Central memory CD4-positive, alpha-beta T cell (primary cell): ENCODE measurements at places on chromosomes 7 and 10.

- DNase-seq, result no peak
Observed at GRCh38 chr10:131689016-131689415, 211.8 kb upstream of the PPP2R2D start.

GRCh38 chr10:59864141-59864962 lies 42.0 kb downstream of the CCDC6 start:
- DNase-seq, result no peak

- DNase-seq, result no peak
Observed at GRCh38 chr10:103442031-103442461, 10.1 kb downstream of the CALHM2 start.

- DNase-seq, result no peak
Observed at GRCh38 chr7:123372368-123372767, 162.0 kb downstream of the IQUB start.

- DNase-seq, result no peak
Observed at GRCh38 chr10:16965740-16966447, 148.7 kb upstream of the RSU1 start.

DNA sequence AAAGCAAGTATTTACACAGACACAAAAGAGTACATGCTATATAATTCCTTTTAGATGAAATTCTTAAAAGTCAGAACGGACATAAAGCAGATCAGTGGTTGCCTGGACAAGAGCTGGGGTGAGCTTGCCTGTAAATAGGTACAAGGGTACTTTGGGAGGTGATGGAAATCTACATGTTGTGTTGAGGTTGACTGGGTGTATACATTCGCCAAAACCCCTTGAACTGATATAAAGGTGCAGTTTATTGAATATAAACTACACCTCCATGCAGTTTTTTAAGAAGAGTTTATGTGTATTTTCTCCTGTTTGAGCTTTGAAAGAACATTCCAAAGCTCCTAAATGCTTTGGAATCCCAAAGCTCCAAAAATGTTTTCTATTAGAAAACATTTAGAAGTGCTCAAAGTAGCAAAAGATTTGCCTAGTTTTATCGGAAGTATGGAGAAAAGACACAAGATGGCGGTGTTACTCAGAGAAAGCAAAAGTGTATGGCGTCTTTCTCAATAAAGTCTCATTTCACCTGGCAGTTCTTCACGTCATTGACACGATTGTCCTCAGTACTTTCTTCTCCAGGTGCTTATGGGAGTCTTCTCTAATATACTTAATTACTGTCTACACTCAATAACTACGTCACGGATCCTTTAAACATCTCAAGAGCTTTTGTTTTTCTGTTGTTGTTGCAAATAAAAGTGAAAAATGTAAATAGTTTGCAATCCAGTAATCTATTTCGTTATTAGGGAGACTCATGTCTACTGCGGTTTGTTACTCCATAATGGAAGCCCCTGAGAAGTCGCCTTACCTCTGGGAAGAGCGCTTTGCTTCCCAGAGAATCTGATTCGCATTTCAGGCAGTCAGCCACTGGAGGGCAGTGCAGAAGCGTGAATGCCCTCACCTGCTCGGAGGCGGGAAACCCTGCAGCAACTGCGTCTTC lies 14.7 kb upstream of the SEC61G start:
- peak; percentile 45 for DNase-seq

DNA sequence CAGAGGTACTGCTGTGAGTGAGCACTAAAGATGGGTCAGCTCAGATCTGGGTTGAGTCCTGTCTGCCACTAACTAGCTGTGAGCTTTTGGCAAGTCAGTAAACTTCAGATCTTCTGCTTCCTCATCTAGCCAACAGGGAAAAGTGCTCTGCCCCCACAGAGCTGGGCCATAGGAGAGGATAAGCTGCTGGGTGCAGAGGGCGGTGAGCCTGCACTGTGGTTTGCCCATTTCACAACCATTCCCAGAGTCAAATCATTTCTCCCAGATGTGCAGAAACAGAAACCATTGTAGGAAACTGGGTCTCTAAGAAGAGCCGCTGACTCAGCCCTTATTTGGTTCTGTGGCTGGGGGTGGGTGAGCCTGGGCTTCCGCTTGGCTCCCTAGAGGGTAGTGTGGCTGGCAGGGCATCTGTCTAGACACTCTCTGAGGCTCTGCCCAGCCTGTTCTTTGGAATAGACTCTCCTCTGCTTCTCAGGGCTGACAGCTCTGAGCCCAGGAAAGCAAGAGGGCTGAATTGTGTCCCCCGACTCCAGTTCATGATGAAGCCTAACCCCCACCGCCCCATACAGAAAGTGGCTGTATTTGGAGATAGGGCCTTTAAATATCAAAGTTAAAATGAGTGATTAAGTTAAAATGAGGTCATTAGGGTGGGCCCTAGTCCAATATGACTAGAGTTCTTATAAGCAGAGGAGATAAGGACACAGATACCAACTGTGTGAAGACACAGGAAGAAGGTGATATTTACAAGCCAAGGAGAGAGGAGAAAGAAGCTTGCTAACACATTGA lies 29.5 kb upstream of the ARHGAP22 start:
- DNase-seq, result no peak

- DNase-seq, result no peak
Observed at GRCh38 chr7:76220185-76221057, 18.7 kb downstream of the SRRM3 start.

DNA sequence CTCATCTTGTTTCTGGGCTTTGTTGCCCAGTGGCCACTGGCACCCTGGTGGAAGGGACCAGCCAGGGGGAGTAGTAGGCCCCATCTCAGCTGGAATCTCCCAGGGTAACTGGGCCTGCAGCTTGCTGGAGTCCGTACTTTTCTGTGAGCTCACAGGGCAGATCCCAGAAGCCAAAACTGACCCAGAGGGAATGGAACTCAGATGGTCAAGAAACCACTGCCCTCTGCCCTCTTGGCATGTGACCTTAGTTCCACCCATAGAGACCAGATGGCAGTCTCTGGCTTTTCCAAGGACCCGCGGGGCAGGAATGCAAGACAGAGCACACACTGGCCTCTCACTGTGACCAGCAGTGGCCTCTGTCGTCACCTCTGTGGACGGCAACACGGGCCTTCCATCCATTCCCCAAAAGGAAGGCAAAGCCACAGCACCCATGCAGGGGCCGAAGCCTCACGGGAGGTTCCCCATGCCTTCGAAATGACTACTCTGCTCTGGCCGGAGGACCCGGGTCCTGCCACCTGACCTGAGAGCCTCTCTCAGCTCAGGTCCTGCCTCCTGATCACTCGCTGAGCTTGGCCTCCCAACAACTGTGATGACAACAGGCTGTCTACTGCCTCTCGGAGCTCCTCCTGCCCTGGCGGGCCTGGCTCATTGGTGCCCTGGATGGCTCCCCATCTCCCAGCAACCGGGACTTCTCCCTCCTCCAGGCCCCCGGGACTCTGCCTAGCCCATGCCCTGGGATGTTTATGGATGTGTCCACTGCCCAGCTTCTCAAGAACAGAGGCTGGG lies 29.9 kb downstream of the MYL10 start:
- no peak for DNase-seq

DNA sequence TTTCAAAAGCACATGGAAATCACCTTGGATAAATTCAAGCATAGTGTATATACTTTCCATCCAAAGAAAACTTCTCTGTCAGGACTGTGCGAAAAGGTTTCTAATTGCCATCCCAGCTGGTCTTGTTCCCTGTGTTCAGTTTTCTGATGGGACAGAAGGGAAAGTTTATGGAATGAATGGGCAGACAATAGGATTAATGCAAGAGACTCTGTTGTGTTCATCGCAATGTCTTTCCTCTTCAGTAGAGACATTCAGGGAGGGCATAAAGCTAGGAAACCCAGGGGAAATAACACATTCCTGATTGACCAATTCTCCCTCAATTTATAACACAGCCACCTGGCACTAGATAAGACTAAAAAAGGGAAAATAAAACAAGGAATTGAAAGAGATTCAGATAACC lies 78.9 kb downstream of the CACNA2D1 start:
- DNase-seq, result no peak

DNA sequence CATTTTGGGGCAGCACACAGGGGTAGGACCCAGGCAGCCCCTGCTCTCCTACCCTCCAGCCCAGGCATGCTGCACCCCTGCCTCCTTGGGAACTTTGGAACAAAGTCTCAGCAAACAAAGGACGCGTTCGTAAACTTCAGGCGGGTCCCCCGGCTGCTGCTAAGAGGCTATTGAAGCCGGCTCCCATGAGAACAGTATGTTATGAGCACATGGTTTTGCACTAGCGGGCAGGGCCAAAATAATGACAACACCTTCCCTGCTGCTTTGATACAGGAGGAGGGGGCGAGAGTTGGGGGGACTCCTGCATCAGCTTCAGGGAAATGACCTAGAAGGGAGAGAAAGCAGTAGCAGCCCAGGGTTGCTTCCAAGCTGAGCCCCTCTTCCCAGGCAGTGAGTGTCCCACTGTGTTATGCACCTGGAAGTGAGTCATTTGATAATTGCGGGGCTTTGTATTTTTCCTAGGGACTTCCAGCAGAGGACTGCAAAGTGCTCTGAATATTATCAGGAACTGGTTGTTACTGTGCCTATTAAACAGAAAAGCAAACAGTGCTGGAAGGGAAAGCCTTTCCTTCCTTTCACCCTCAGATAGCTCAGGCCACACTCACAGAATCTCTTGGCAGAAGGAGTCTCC lies 6.9 kb downstream of the ITPRIP start:
- DNase-seq, result no peak

DNA sequence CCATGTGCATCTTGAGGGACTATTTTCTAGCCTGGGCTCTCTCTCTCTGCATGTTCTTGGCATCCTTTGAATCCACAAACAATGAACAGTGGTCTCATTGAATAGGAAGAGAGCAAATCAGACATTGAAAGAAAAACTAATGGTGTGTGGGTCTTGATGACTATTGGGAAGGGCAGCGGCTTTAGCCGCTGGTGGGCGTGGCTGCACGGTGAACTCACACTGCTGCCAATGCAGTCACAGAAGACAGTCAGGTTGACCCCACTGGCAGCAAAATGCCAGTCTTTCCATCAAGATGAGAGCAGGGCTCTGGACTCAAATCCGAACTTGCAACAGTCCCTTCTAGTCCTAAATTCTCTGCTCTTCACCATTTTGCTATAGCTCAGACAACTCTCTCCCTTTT lies 91.0 kb downstream of the ADARB2 start:
- DNase-seq, result no peak

- no peak for DNase-seq
Observed at GRCh38 chr10:62653254-62653653, 151.3 kb upstream of the ADO start.

DNA sequence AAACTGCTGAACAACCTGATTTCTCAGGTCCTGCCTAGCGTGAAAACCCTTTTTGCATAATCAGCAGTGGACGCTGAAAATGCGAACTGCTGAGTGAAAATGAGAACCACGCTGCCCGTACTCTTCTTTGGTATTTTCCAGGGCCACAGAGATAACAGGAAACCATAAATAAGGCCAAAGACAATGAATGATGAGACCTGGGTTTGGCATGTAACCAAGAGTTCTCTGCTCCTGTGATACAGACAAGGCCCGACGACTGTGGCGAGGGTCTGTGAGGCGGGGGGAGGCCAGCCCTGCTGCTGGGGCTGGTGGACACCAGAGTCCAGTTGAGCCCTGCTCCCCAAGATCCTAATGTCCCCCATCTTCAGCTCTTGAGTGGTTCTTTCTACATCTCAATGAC lies 236.0 kb downstream of the WDR11 start:
- DNase-seq, result no peak

DNA sequence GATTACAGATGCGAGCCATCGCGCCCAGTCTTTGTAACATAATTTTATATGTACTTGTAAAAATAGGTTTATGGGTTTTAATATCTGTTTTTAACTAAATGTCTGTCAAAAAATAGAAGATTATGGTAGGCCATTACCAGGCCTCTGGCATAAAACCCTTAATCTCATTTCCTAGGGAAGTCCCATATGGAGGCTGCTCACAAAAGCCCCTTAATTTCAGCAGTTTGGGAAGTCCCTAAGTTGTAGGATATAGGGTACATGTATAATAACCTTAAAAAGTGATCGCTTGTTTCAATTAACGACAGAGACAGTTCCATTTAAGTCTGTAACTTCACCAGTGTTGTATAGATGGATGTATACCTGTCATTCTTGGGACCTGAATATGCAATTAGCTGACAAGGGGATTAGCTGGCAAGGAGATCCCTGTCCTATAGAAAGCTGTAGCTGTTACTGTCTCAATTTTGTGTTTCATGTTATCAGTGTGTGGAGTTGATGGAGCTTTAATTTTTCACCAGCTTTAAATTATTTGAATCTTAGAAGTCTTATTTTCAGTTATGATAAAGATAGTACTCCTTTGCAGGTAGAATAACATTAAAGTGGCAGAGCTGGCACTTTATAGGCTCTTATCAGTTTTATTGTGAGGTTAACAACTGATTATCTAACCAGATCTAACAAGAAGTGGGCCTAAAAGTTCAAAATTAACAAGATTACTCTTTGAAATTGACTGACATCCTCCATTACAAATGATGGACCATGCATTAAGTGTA lies 10.5 kb downstream of the TRIM24 start:
- no peak for DNase-seq

- DNase-seq, result no peak
Observed at GRCh38 chr10:72932259-72933015, 22.2 kb downstream of the PLA2G12B start.

- DNase-seq, result no peak
Observed at GRCh38 chr7:140866926-140867325, 57.8 kb downstream of the BRAF start.

- no peak for DNase-seq
Observed at GRCh38 chr10:130498934-130499333, 362.7 kb downstream of the GLRX3 start.

- no peak for DNase-seq
Observed at GRCh38 chr10:92153-92552, 43.1 kb upstream of the TUBB8 start.

- DNase-seq, result no peak
Observed at GRCh38 chr7:15399441-15399840, 162.4 kb downstream of the AGMO start.

GRCh38 chr7:43764039-43764761 lies 5.7 kb downstream of the BLVRA start:
- DNase-seq, result no peak

DNA sequence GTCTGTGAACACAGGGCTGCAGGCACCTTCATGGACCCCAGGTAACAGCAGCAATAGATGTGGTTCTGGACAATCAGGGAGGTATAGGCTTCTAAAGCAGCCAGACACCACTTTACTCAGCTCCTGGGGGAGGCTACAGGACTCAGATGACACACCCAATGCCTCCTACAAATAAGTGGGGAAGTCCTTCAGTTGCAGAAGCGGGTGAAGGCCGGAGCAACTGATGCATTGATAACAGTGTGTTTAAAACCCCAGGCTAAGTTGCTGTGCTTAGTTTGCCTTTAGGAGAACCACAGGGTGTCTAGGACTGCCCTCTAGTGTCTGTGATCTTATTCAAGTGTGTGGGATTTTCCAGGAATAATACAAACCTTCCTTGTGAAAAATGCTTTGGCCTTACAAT lies 5.9 kb upstream of the ITGA8 start:
- no peak for DNase-seq

DNA sequence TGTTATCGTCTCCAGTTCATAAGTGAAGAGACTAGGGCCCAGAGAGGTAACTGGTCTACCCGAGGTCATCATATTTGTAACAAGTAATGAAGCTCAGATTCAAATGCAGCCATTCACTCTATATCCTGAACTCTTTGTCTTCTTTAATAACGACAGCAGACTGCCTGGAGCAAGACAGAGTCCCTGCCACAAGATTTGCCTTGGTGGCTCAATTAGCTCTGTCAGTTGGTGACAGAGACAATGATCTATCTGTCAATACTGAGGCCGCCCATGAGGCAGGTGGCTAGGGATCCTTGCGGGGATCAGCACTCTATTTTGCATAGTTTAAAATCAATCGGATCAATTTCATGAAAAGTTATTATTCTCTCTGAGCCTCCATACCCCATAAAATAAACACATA lies 43.9 kb downstream of the SH3PXD2A start:
- DNase-seq, result no peak
